CD8-positive, alpha-beta memory T cell (primary cell): ENCODE measurements at places on chromosomes 2 and 18. TPM values are rescaled to one million over a fixed set of nuclear protein-coding genes. Genes with fewer than 3 reads are reported as not detected.

SNORC gene
- polyA plus RNA-seq: not detected

ANKRD30BL gene
- not detected for polyA plus RNA-seq

PAX3 gene
- polyA plus RNA-seq: not detected

GRB14 gene
- not detected for polyA plus RNA-seq

CD207 gene
- not detected for polyA plus RNA-seq

LRATD1 gene
- not detected for polyA plus RNA-seq

GALR1 gene
- polyA plus RNA-seq: not detected

GRCh38 chr2:71463342-71463654, 9.9 kb downstream of the DYSF start:
- H3K27me3 ChIP-seq: peaks cover 10% of the 10 kb centered on the region
- DNase-seq: no peak
- no peak overlapping the region for H3K27ac ChIP-seq
- H3K4me1 ChIP-seq: no peaks in the 10 kb centered on the region

DNA sequence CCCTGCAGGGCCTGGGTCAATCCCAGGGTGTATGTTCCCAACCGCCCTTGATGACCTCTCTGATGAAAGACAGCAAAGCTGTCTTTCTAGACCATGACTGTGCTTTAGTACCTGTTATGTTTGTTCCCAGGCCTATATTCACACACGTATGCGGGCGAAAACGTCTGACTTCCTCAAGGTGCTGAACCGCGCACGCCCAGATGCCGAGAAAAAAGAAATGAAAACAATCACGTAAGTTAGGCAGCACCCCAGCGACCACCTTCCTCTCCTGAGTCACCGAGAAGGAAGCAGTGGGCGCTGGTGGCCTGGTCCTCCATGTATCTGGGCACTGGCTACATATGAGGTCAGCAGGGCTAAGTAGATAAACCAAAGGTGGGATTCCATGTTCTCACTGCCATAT, 11.1 kb upstream of the GPBAR1 start:
- no peaks in the 10 kb centered on the region for H3K4me1 ChIP-seq
- no peak overlapping the region for H3K4me3 ChIP-seq
- DNase-seq: no peak
- H3K27ac ChIP-seq: no peak overlapping the region

- H3K27ac ChIP-seq: no peak overlapping the region
- H3K27me3 ChIP-seq: no peaks in the 10 kb centered on the region
- no peaks in the 10 kb centered on the region for H3K36me3 ChIP-seq
- DNase-seq: no peak
- H3K4me1 ChIP-seq: no peaks in the 10 kb centered on the region
- H3K4me3 ChIP-seq: no peak overlapping the region
These were observed 82.8 kb upstream of the CDCA7 start for GRCh38 chr2:173271825-173272224.

GRCh38 chr2:181457741-181458425, 697 bp downstream of the ITGA4 start:
- H3K27ac ChIP-seq: peak overlapping the region; percentile 88
- peak overlapping the region; percentile 81 for H3K4me3 ChIP-seq
- H3K36me3 ChIP-seq: no peaks in the 10 kb centered on the region

DNA sequence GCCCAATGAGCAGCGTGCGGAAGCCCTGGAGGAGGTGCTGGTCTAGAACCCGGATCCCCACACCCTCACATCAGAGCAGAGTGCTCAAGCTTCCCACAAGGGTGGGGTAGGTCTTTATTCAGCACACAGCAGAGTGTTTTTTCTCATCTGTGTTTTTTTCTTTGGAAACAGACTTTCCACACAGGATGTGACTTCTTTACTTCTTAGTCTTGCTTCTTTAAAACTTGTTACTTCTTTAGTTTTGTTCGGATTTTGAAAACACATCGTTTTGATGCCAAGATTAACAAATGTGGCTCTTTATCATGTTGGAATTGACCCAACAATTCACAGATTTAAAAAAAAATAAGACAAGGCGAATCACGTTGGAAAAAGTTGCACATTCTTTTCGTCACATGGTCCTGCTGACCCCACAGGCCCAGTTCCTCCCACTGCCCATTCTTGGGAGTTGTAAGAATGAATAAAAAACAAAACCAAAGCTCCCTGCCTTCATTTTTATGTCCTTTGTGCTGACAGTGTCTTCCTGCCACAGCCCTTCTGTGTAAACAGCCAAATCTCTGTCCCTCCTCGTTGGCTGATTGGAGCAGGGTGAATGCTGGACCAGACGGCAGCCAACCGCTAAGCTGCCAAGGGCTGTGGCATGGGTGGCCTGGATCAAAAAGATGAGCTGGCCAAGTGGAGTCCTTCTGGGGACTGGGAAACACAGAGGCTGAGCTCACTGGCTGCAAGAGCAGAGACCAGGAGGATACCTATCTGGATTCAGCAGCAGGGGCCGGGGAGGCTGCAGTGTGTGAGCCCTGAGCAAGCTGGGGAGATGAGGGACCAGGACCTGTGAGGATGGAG, 81.6 kb downstream of the TWIST2 start:
- H3K36me3 ChIP-seq: no peaks in the 10 kb centered on the region
- H3K27ac ChIP-seq: no peak overlapping the region
- H3K27me3 ChIP-seq: no peaks in the 10 kb centered on the region
- no peak for DNase-seq
- H3K4me3 ChIP-seq: no peak overlapping the region

- H3K4me1 ChIP-seq: no peaks in the 10 kb centered on the region
- H3K4me3 ChIP-seq: no peak overlapping the region
- H3K36me3 ChIP-seq: no peaks in the 10 kb centered on the region
- H3K27ac ChIP-seq: no peak overlapping the region
- no peak for DNase-seq
These were observed 21.4 kb downstream of the DRC1 start for GRCh38 chr2:26422947-26423629.

GRCh38 chr2:127551221-127551930, 15.9 kb downstream of the MYO7B start:
- no peak overlapping the region for H3K4me3 ChIP-seq
- DNase-seq: no peak
- no peaks in the 10 kb centered on the region for H3K4me1 ChIP-seq
- no peaks in the 10 kb centered on the region for H3K27me3 ChIP-seq
- H3K36me3 ChIP-seq: no peaks in the 10 kb centered on the region

DNA sequence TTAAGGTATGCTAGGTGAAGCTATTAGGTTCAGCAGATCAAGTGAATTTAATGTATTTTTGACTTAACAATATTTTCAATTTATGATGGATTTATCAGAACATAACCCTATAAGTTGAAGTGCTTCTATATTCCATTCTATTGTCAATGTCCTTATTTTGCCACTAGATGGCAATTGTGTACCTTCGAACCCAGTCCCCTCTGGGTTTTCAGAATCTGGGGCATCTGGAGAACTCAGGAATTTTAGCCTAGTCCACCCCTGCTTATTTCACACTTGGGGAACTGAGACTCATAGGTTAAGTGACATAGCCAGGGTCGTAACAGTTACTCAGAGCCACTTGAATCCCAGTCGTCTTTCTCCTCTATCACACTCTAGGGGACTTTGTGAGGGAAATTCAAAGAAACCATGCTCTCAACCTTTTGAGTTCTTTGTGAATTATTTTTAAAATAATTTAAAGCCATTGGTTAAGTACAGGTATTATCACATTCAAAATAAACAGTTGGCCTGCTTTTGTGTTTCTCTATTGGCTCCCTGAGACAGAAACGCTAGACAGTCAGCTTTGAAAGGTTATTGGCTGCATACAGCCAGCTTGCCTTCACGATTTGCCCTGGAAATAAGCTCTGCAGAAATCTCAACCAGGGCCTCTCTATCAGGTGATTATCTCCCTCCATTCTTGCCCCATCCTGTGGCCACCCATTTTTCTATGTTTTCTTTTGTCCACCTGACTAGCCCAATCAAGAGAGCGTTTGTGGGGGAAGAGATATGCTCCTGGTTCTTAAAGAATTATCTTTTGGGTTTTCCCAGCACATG, 145.0 kb downstream of the TTC27 start:
- H3K36me3 ChIP-seq: no peaks in the 10 kb centered on the region
- H3K4me1 ChIP-seq: no peaks in the 10 kb centered on the region
- no peak overlapping the region for H3K4me3 ChIP-seq
- no peak for DNase-seq

DNA sequence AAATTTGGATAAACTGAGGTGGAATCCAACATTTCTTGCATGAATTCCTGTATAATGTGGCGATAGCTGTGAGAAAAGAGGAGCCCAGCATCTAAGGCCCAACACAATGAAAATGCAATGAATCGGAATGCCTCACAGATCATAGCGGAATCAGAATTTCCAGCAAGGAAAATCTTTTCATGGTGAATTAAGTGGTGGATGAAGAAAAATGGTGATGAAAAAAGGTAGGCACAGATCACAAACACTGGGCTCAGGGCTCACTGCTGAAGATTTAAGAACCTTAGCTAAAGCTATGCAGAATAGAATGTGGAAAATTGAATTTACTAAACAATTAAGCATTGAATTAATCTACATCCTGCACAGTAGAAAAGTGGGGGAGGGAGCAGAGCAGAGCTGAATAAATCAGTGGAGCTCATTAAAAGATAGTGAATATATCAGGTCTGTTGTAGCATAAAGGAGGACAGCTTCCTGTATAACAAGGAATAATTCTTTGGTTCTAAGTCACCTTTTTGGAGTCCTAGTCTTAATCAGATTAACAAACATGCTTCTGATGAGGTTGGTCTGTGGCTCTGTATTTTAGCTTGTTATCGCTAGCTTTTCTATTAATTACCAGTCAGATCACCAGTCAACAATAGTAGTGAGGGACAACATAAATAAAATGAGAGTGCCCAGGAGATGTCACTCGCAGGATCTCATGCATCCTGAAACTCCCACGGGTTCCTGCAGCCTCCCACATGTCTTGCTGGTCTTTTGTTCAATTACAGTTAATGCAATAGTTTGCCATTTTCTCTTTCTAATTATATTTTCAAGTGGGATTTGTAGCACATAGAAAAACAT, 27.0 kb downstream of the MEIS1 start:
- H3K27ac ChIP-seq: no peak overlapping the region
- H3K36me3 ChIP-seq: no peaks in the 10 kb centered on the region
- no peak overlapping the region for H3K4me3 ChIP-seq

GRCh38 chr18:37497853-37498518, 67.6 kb downstream of the CELF4 start:
- no peak overlapping the region for H3K4me3 ChIP-seq
- H3K27me3 ChIP-seq: no peaks in the 10 kb centered on the region
- no peaks in the 10 kb centered on the region for H3K36me3 ChIP-seq
- DNase-seq: no peak
- H3K4me1 ChIP-seq: no peaks in the 10 kb centered on the region

- no peak overlapping the region for H3K27ac ChIP-seq
- H3K4me1 ChIP-seq: no peaks in the 10 kb centered on the region
- no peak overlapping the region for H3K4me3 ChIP-seq
These were observed 97.7 kb upstream of the OTOS start for GRCh38 chr2:240238201-240238600.

- H3K27me3 ChIP-seq: no peaks in the 10 kb centered on the region
- H3K36me3 ChIP-seq: no peaks in the 10 kb centered on the region
These were observed 42.2 kb downstream of the PAX8 start for GRCh38 chr2:113236367-113237159.

DNA sequence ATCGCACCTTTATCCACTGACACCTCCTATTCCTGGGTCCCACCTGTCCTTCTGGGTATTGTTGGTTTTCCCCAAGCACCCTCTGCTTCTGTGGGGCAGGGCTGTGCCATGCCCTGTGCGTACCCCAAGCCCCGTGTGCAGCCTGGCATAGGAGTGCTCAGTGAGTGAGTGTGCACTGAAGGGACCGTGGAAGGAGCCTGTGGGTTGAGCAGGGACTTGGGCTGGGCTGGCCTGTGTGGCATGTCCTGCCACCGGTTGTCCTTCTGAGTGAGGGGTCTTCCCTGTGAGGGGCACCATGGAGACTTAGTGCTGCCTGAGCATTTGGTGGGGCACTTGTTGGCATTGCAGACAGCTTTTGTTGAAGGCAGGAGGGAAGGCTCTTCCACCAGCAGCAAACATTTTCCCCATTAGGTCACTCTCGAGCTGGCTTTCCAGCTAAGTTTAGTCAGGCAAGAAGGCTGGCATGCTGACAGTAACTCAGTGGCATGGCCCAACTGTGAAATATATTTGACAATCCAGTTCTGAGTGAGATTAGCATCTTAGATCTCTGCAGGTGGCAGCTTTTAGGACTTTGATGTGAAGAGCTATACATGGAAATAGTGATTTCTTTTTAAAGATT, 64.7 kb downstream of the LPIN1 start:
- peaks cover 32% of the 10 kb centered on the region for H3K36me3 ChIP-seq
- no peaks in the 10 kb centered on the region for H3K27me3 ChIP-seq
- DNase-seq: no peak
- no peak overlapping the region for H3K27ac ChIP-seq

DNA sequence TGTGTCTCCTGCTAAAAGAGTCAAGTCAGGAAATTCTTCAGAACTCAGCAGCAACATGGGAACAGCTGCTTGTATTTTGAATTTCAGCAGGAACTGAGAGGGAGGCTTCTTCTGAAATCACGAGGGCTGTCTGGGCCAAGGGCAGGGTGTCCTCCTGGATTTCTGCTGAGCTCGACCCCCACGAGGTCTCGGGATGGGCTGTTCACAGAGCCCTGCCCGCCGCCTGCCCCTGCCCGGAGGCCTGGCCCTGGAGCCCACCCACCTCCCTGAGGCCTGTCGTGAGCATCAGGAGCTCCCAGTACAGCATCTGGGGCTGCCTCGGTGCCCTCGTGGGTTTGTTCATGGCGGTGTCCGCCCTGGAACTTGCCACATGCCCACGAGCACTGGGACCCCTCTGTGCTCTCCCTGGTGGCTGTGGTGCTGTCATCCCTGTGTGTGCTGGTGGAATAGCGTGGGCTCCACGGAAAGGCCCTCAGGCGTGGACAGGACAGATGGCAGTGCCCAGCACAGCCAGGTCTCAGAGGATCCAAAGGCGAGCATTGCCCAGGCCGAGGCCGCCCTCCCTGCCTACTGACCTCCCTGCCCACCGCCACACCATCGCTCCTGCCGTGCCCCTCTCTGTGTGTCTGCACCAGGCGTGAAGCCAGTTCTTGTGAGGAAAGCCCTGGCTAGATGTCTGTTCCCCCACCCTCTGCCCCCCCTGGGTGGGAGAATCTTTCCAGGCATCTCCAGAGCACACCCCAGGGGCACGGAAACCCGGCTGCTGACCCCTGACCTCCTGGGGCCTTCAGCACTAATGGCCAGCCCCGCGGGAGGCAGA, 25.9 kb downstream of the RAMP1 start:
- H3K36me3 ChIP-seq: no peaks in the 10 kb centered on the region
- H3K27me3 ChIP-seq: no peaks in the 10 kb centered on the region
- no peak overlapping the region for H3K4me3 ChIP-seq
- no peak for DNase-seq
- no peak overlapping the region for H3K27ac ChIP-seq

- no peaks in the 10 kb centered on the region for H3K36me3 ChIP-seq
- no peak overlapping the region for H3K4me3 ChIP-seq
- no peaks in the 10 kb centered on the region for H3K4me1 ChIP-seq
- no peaks in the 10 kb centered on the region for H3K27me3 ChIP-seq
- DNase-seq: no peak
These were observed 403.0 kb downstream of the NBAS start for GRCh38 chr2:15158100-15158499.

DNA sequence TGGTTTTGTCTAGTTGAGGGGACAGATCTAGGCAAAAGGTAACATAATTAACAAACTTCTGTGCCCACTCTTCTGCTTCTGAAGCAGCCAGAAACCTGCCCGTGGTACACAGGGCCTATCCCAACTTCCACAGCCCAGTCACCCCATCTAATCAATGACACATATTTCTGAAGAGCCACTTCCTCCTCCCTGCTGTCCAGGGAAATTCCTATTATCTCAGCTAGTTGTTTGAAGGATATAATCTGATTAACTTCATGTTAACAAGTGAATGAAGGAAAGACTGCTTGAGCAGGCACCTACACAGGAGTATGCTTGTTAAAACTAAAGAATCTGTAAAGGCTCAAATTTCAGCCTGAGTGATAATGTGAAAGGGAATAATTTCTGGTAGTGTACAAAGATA, 61.4 kb downstream of the CCDC148 start:
- no peaks in the 10 kb centered on the region for H3K36me3 ChIP-seq
- no peak overlapping the region for H3K4me3 ChIP-seq
- no peaks in the 10 kb centered on the region for H3K27me3 ChIP-seq
